ENCODE measurements at places on chromosomes 6 and 20.
A peak's percentile ranks its signal among the peaks of the same experiment; 100 is the strongest.

- peak; percentile 44 for DNase-seq
Observed at GRCh38 chr20:4607287-4607713, 114.4 kb upstream of the PRND start.

GRCh38 chr6:83371423-83371822 lies 59.4 kb downstream of the ME1 start:
- peak; percentile 59 for DNase-seq

GRCh38 chr20:1062334-1063010 lies 55.9 kb upstream of the PSMF1 start:
- DNase-seq: no peak

DNA sequence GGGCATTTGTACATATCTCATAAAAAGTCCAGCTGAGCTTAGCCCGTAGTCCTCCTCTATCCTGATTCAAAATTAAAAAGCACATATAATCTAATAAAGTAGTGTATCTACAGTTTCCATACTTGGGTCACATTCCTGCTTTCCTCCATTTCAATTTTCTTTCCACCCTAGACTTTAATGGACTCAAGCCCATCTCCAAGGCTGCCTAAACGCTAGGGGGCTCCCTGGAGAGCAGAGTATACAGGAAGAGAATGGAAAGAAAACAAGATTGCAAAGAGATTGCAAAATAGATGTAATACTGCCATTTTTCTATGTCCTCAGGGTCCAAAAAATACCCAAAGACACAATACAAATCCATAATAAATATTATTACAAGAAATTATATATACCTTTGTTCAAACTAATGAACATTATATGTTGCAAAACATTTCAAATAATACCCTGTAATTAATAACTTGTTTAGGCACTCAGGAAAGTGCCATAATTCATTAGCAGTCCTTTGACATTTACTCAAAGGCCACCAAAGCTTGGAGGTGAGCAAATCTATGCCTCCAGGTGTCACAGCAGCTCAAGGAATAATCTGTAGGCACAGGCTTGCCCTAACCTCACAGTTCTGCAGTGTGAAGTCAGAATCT lies 2.4 kb upstream of the MCM3 start:
- DNase-seq: peak; percentile 39

DNA sequence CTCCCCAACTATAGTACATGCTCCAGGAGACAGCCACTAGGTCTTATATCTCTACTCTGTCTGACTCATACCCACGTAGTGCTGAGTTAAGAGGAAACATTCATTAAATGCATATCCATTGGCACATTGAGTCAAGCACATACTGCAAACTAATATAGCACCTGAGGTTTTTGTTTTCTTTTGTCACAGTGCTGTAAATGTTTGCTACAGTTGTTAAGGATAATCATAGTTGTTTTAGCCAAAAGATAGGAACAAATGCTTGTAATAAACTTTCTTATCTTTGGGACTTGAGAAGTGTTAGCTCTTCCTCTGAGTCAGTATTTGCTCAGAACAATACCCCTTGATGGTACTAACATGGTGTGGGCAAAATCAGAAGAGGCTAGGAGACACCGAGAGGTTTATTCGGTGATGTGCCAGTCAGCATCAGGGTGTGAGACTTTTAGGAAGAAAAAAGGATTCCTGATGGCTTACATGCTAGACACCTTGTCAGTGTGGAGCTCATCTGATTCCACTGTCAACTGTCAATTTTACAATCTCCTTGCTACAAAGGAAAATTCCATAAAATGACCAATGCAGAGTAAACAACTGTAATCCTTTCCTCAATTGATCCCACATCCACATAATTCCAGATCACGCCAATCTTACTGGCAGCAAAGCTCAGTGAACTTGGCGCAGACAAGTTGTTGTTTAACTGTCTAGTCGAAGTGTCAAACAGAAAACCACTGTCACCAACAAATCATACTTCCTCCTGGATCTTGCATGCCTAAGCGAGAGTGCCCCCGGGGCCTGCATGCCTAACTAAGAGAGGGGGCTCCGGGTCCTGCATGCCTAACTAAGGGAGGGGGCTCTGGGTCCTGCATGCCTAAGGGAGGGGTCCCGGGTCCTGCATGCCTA lies 36.1 kb downstream of the ELOVL2 start:
- no peak for DNase-seq

- no peak for DNase-seq
Observed at GRCh38 chr20:52291109-52291508, 99.5 kb upstream of the ZFP64 start.

- DNase-seq: no peak
Observed at GRCh38 chr6:18545726-18546125, 158.6 kb downstream of the RNF144B start.

DNA sequence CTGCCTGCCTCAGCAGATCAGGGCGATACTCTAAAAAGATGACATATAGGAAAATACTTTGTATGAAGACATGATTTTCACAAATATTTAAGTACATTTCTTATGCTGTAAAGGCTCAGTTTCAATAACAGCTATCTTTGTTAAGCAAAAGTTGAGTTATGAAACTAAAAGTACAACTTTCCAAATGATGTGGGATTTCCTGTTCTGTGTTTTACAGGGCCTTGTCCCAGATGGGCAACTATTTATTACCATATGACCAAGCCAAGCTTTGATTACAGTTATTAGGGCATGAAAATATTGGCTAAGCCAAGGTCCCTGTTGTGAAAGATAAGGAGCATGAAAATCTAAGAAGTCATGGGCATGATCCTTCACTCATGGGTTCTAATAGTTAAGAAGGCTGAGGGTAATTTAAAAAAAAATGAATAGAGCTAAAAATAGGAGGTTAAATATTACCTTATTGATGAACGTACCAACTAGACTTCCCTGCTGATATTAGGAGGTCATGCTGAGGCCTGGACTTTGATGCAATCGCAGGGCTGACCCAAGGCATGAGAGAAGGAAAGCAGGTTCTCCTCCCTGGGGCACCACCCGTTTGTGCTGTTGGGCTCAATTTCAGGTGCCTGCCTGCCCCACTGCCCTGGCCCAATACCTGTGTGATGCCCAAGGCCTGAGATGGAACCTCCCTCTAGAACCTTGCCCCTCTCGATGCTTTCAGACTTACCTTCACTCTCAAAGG lies 294.4 kb upstream of the PRDM1 start:
- DNase-seq: no peak

GRCh38 chr6:166318227-166318626 lies 10.0 kb upstream of the PRR18 start:
- DNase-seq: no peak

- no peak for DNase-seq
Observed at GRCh38 chr6:169163411-169163901, 90.2 kb downstream of the THBS2 start.

- no peak for DNase-seq
Observed at GRCh38 chr6:157203312-157203744, 120.0 kb downstream of the TMEM242 start.

DNA sequence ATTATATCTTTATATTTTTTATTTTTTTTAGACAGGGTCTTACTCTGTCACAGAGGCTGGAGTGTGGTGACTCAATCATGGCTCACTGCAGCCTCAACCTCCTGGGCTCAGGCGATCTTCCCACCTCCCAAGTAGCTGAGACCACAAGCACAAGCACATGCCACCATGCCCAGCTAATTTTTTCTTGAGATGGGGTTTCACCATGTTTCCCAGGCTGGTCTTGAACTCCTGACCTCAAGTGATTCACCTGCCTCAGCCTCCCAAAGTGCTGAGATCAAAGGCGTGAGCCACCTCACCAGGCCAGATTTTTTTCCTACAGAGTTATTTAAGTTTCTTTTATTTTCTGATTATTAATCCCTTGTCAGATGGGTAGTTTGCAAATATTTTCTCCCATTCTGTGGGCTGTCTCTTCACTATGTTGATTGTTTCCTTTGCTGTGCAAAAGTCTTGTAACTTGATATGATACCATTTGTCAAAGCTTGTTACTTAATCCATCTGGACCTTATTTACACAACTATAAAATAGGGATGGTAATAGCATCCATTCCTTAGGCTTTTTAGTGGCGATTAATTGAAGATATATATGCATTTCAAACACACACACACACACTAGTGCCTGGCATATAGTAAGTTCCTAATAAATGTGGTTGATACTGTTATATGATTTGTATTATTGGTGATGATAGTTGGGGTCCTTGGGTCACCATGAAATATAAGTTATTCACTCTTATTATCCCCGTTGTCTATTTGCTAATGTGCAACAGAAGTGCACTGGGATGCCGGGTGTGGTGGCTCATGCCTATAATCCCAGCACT lies 187.1 kb downstream of the BCAS1 start:
- DNase-seq: no peak
